NCI-H1436 treated with DMSO at 0.1 percent for 48 hours (cell line): ENCODE measurements at places on chromosomes 11 and 22.
A peak's percentile ranks its signal among the peaks of the same experiment; 100 is the strongest.

DNA sequence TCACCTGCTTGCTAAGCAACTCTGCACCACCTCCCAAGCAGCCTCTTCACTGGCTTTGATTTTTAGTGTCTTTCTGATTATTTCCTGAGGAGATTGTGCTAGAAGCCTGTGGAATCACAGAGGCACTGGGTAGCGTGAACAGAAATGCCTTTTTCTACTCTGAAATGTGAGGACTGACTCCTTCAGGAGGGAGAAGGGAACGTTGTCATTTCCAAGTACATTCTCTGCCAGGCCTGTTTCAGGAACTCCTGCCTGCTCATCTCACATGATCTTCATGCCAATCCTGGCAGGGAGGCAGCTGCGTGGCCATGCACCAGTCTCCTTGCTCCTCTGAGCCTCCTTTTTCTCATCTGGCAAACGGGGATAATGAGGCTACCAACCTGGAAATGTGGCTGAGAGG is 49.8 kb upstream of the PRDM11 start:
- DNase-seq, result no peak

DNA sequence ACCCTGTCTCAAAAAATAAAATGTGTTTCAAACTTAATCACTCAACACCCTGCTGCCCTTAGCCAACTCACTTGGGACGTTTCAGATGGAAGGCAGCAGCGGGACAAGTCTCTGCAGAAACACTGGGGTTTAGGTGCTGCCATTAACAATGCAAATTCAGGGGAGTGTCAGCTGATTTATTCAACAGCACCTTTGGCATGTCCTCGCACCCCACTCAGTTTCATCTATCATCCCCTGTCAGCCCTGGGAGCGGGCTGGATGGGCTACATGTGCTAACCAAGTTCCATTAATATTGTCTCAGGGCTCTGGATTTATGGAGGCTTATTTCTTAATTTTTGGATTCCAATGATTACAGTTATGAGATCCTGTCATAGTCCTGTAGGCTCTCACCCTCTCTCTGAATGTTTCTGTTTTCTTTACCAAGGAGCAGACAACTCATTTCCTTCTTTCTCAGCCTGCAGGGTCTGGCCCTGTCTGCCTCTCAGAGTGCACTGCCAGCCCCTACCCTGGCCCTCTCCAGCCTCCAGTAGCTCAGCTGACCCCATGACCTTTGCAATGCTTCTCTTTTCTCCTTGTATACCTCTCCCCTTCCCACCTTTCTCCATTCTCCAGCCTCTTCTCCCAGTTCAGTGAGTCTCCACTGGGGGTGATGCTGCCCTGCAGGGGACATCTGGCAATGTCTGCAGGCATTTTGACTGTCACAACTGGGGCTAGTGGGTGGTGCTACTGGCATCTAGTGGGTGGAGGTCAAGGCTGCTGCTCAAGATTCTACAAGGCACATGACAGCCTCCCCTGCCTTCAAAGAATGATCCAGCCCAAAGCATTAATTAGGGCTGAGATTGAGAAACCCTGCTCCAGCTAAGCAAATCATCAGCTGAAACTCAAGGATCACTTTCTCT is 79.0 kb downstream of the APIP start:
- DNase-seq, result no peak

- DNase-seq, result no peak
These were observed 8.5 kb upstream of the CCDC89 start for GRCh38 chr11:85694385-85694980.

DNA sequence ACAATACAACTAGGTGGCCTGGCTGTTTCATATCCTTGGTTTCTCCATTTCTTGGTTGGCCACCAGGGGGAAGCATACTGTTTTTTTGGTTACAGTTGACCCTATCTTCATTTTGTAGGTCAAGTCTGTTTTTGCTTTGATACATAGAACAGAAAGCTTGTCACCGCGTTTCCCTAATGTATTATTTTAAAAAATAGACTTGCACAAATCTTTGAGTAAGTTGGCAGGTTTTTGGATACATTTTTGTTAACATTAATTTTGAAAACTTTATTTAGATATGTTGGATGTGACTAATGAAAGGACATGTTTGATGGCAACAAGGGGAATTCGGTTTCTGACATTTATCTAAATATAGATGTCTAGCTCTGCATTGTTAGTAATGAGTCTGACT is 3.0 kb downstream of the NCR3LG1 start:
- DNase-seq, result peak; percentile 35

GRCh38 chr11:63146581-63146980 is 2.6 kb upstream of the SLC22A24 start:
- no peak for DNase-seq

DNA sequence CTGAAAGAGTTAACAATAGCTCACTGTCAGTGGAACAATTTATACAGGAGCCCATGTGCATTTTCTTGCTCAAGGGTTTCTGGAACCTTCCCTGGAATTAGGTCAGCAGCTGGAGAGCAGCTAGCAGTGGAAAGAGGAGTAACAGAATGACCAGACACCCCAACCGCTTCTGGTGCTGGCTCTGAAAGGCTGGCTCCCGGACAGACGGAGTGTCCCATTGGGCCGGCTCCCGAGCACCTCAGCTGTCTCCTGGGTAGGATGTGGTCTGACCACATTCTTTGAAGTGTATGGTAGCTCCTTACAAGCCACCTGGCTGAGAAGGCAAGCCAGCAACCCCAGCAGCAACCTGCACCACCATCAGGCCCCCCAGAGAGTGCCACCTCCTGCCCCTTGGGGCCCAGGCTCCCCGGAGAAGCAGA is 44.7 kb downstream of the ABTB2 start:
- DNase-seq, result no peak

DNA sequence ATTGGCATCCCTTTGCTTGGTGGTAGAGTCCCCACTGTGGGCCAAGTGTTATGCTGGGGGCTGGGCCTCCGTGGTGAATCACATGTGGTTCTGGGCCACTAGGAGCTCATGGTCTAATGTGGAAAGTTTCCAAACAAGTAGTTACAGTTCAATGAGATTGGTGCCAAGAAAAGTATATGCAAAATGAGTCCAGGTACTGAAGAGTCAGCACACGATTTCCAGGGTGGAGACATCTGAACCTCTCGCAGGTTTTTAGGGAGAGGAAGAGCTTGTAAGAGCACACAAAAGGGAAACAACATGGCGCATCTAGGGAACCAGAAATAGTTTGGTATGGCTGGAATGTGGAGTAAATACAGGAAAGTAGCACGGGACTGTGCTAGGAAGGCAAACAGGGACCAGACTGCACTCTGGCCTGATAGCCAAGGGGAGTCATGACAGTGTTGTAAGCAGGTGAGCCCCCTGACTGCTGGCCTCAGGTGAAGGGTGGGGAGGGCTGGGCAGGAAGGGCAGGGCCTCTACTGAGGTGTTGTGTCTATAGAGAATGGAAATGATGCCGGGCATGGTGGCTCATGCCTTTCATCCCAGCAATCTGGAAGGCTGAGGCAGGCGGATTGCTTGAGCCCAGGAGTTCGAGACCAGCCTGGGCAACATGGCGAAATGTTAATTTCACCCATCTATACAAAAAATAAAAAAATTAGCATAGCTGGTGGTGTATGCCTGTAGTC is 12.6 kb downstream of the POLR2F start:
- no peak for DNase-seq

- DNase-seq, result no peak
These were observed 387.1 kb downstream of the SOX6 start for GRCh38 chr11:15969281-15969680.

DNA sequence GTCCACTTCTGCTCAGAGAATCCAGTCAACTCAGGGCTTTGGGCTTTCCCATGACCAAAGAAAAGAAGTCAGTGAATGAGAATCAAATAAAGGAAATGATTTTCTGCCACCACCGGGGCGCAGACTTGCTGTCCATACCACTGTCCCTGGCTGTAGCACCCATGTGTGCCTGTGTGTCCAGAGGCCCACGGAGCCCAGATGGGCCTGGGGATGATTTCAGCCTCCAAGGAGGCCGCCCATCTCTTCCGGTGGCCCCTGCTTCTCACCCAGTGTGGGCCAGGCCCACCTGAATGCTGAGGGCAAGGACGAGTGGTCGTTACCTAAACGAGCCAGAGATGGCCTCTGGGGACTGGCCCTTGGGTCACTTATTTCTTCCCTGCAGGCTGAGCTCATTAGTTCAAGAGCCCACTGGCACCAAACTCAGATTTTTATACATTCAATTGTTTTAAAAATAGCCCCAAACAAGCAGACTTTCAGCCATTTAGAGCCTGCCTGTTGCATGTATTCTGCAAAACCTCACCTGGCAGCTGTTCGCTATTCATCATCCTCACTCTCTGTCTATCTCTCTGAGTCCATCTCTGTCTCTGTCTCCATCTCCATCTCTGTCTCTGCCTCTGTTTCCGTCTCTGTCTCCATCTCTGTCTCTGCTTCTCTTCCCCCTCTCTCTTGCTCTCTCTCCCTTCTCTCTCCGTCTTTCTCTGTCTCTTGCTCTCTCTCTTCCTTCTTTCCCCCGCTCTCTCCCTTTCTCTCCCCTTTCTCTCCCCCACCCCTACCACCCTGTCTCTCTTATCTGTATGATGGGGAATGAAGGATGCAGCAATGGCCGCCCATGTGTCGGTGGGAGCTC is 24.2 kb downstream of the KRTAP5-5 start:
- DNase-seq, result no peak

DNA sequence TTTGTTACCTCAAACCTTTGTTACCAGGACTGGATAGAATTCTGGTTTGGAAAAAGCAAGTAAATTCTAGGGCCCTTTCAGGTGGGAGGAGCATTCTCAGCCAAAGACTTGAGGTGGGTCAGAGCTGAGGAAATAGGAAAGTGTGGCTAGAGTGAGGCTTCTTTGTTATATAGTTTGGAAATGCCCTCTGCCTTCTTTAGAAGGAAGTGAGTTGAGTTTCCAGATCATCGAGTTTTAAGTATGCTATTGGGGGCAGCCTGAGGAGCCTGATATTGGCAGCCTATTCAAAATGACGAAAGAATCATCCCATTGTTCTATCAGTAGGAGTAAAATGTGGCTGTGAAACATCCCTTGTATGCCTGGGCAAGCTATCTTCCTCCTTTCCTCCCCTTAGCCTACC is 134.1 kb downstream of the ARHGAP42 start:
- no peak for DNase-seq

GRCh38 chr11:119873761-119874421 is 144.9 kb upstream of the NECTIN1 start:
- no peak for DNase-seq

DNA sequence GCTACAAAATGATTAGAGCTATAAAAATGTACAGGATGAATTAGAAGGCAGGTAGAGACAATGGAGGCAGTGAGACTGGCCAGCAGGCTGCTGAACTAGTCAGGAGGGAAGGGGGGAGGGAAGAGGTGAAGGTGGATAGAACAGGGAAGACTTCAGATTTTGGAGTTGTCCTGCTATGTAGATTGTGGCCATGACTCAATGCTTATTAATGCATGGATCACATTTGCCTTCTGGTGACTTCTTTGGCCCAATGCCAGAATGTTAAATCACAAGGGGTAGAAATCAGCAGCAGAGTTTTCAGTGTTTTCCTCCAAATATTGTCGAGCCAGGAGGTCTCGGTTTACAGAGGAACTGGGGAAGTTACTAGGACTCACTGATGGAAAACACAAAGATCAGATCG is 346.6 kb downstream of the AASDHPPT start:
- DNase-seq, result no peak

DNA sequence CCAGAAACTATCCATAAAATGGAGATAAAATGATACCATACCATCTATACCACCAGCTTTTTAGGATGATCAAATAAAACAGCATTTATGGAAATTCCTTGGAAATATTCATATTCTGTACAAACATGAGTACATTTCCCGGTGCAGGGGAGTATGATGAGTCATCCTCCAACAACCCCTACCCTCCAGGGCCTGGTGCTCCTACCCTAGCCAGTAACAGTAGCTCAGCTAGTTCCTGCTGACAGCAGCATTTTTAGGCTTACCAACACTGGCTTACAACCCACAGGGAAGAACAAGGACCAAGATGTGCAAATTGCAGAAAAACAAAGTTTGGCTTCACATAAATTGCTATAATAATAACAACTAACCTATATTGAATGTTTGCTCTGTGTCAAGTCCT is 406.2 kb upstream of the CADM1 start:
- no peak for DNase-seq

- peak; percentile 40 for DNase-seq
These were observed 18.7 kb upstream of the SCGB1D1 start for GRCh38 chr11:62171261-62171723.

- no peak for DNase-seq
These were observed 105.2 kb downstream of the ZNF280B start for GRCh38 chr22:22403306-22403705.

DNA sequence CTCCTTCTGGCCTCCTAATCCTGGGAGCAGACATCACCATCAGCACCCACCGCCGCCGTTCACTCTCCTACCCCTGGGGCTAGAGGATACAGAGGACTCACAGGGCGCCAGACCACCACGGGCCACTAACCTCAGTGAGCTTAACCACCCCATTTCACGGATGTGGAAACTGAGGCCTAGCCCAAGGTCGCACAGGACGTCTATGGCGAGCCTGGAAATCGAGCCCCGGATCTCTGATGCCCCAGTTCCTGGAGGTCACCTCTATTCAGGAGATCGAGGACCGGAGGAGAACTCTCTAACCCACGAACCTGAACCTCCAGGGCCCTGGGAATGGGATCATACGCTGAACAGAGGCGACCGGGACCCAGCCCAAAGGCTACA is 349 bp downstream of the TIMM10 start:
- DNase-seq, result no peak

DNA sequence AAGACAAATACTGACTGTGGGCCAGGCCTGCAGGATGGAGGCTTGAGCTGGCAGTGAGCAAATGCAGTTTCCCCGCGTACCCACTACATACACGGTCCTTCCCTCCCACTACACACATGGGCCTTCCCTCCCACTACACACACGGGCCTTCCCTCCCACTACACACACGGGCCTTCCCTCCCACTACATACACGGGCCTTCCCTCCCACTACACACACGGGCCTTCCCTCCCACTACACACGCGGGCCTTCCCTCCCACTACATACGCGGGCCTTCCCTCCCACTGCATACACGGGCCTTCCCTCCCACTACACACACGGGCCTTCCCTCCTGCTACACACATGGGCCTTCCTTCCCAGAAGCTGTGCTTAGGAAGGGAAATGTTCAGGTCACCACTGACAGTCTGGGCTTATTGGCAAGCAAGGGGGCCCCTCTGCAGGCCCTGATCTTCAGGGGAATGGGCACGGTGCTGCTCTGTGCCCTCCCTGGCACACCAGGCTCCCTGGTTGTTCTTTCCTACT is 10.8 kb downstream of the DNAL4 start:
- DNase-seq, result no peak

DNA sequence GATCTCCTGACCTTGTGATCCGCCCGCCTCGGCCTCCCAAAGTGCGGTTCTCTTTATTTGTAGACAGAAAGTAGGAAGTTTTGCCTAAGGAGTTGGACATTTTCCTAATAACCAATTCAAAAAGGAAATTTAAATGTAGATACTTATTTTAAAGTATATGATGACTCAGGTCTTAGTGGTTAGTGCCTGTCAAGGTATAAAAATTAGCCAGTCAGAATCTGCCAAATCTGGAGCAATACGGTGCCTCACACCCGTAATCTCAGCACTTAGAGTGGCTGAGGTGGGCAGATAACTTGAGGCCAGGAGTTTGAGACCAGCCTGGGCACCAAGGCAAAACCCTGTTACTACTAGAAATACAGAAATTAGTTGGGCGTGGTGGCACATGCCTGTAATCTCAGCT is 86.7 kb upstream of the RASSF10 start:
- no peak for DNase-seq
